CD4-positive, alpha-beta memory T cell (primary cell): ENCODE measurements at places on chromosomes 12 and 14.

- DNase-seq, result no peak
Measured at GRCh38 chr14:95701846-95702221, 12.1 kb downstream of the TCL1A start.

DNA sequence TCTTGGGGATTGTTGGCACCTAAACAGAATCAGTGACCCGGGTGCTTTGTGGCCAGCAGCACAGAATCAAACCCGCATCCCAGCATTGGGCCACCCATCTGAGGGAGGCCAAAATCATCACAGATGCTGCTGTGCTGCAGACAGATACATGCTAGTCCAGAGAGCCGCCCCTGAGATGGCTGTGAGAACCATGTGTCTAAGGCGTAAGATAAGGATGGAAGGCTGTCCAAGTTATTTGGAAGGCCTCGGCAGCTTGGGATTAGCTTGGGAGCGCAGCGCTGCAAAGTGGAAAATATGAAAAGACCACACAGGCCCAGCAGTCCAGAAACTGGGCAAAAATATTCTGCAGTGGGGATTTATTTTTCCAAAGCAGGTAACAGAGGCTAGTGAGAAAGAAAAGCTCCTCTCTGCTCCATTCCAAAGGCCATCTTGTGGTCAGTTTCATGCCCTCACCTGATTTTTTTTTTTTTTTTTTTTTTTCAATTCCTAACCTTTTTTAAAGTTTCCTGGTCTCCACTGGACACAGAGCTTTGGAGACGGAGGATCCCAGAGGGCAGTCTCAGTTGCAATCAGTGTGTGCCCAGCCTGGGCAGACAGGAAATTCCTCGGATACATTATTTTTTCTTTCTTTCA, 178.9 kb upstream of the BCL2L14 start:
- DNase-seq, result no peak

GRCh38 chr12:26340649-26341048, 145.3 kb downstream of the SSPN start:
- no peak for DNase-seq

DNA sequence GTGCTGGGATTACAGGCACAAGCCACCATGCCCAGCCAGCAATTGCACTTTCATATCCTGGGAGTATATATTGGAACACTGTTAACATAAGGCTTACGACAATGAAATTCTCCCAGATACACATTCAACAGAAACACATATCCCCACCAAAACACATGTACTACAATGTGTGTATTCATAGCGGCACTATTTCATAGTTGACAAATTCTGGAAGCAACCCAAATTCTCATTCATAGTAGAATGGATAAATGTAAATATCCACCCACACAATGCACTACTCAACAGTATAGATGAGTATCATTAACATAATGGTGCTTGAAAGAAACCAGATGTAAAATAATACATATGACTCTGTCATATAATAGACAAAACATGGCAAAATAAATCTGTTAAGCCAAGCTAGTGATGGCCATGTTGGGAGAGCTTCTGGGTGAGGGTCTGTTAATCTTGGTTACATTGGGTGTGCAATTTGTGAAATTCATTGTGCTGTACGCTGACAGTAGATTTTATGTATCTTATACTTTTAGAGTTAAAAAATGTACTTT, 2.6 kb upstream of the DNAAF2 start:
- no peak for DNase-seq
